Stimulated activated naive CD4-positive, alpha-beta T cell treated with Interleukin-2 at 50 U/mL for 16 hours (primary cell): ENCODE measurements at places on chromosomes 16 and 17.
A peak's percentile ranks its signal among the peaks of the same experiment; 100 is the strongest.

GRCh38 chr17:9806699-9807098 is 15.2 kb downstream of the GSG1L2 start:
- DNase-seq: no peak

GRCh38 chr17:59754552-59754951 is 47.1 kb downstream of the VMP1 start:
- DNase-seq: peak; percentile 7

GRCh38 chr16:66399930-66400329 is 27.2 kb upstream of the BEAN1 start:
- DNase-seq: no peak

DNA sequence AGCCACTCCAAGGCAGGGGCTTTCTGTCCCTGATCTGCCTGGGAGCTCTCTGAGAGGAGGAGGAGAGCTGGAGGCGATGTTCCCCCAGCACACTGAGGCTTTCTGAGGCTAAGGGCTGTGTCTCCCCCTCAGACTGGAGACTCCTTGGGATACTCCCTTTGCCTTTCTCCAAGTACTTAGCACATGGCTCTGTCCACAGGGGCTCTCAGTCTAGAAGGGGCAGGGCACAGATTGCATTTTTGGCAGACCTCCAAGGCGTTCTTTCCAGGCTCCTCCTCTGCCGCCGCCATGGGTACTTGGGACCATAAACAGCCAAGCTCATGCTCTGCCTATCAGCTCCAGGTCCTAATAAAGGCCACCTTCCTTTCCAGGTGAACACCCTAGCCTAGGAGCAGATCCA is 1.8 kb upstream of the GIP start:
- no peak for DNase-seq

- no peak for DNase-seq
Observed at GRCh38 chr17:15233022-15233805, 31.9 kb downstream of the PMP22 start.

DNA sequence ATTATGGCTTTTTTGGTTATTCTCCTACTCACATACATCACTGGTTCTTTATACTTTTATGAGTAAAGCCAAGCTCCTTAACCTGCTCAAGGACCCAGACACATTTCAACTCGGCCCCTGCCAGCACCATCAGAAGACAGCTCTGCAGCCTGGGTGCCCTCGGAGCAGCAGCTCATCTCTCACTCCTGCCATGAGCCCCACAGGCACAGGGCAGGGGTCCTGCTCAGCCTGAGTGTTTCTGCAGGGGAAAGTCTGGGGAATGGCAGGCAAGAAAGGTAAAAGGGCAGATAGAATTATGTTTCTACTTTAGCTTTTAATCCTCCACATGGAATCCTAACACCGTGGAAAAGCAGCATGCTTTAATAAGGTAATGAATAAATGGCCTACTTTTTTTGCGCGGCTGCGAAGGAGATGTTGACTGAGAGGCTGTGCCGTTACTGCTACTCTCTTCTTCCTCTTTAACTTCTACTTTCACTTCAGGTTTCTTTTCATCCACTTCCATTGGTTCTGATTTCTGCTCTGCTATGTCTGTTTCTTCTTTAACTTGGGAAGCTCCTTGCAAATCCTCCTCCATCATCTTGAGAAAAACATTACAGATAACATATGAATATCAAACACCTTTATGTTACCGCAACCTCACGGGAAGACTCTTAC is 50.1 kb upstream of the TRAP1 start:
- DNase-seq: no peak

DNA sequence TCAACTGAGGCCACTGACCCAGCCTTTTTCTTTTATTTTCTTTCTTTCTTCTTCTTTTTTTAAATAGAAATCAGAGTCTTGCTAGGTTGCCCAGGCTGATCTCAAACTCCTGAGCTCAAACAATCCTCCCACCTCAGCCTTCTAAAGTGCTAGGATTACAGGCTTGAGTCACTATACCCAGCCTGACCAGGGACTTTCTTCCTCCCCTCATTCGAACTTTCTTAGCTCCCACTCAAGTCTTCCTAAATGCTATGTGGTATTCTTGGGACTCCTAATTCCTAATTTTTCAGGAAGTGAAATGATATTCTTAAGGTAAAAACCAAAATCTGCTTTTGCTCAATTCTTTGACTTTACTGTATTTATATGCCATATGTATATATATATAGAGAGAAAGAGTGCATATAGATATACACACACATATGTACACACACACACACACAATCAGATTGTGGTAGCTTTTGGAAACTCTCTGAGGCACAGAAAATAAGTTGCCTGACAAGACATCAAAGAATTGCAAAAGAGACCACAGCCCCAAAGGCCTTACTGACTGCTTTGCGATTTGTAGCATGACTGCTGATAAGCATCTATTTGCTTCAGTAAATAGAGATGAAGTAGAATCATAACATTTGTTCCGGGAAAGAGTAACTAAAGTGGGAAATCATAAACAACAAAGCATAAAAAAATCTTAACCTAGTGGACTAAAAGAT is 9.5 kb upstream of the AMZ2 start:
- DNase-seq: no peak
